ENCODE measurements at places on chromosomes 6 and 20.

- DNase-seq, result no peak
These were observed 10.5 kb upstream of the ESR1 start for GRCh38 chr6:151796842-151797530.

DNA sequence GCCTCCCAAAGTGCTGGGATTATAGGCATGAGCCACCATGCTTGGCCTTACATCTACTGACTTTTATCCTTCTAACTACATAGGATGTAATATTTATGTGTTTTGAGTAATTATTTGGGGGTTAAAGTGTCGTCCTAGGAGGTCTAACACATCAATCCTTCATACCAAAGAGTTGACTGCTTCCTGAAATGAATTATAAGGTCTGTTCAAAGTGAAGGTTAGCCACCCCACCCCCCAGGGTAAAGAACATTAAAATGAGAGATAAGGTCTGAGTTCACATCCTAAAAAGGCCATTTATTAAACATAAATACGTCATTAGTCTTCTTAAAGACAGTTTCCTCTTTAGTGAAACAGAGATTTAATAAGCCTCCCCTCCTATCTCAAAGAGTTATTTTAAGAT, 33.8 kb downstream of the TNFAIP3 start:
- DNase-seq, result no peak

DNA sequence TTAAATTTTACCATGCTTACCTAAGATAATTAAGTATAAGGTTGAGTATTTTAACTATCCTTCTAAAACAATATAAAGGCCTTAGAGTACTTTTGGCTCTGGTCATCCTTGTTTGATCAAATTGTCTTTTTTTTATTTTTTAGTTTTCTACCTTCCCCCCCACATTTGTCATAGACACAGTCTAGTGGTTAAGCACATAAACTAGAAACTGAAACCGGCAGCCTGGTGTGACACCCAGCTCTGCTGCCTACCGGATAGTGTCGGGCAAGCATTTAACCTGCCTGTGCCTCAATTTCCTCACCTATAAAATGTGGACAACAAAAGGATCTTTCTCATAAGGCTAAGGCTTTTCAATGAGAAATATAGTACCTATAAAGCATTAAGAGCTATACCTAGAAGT, 21.6 kb upstream of the TULP4 start:
- DNase-seq, result no peak

DNA sequence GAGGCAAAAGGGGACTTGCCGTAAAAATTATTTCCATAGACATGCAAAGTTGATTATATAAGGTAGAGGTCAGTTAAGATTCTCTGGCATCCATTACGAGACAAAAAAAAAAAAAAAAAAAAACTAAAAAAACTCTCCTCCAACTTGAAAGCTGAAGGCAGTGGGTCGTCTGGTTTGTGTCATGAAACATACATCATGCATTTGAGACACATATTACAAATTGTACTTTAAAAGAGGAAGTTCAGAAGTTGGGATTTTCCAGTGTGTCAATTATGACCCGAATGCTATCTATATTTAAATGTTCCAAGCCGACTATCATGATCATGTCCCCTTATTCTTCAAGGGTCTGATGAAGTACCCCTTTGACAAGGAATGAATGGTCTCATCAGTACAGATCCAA, 125.1 kb downstream of the ZNF217 start:
- DNase-seq, result no peak

DNA sequence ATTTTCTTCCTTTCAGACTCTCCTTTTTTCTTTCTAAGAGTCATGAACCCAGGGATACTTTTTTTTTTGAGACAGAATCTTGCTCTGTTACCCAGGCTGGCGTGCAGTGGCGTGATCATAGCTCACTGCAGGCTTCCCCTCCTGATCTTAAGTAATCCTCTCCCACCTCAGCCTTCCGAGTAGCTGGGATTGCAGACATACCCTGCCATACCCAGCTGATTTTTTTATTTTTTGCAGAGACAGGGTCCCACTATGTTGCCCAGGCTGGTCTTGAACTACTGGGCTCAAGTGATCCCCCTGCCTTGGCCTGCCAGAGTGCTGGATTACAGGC, 32.8 kb upstream of the IER3 start:
- no peak for DNase-seq

GRCh38 chr6:21713481-21713880, 119.9 kb downstream of the SOX4 start:
- DNase-seq, result no peak

- DNase-seq, result no peak
These were observed 1162.2 kb upstream of the GJE1 start for GRCh38 chr6:140970485-140970884.

DNA sequence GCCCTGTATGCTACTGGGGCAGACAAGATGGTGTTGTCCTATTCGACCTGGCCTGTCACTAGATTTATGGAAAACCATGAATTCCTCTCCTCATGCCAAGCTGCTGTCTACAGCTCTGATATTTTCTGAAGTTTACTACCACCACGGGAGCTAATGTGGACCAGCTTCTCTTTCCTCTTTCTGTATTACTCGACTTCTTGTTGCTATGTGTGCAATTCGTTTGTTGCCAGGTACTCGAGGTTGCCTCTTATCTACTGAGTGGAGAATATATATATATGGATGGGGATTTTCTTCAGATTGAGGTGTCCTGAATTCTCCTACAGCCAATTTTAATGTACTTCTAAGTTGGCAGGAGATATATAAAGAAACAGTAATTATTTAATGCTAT, 34.7 kb downstream of the MAN1A1 start:
- DNase-seq, result no peak

GRCh38 chr20:63431944-63432343, 40.5 kb downstream of the KCNQ2 start:
- no peak for DNase-seq

GRCh38 chr20:36158160-36158741, 3.7 kb downstream of the EPB41L1 start:
- no peak for DNase-seq

- DNase-seq, result no peak
These were observed 217.6 kb upstream of the PDE10A start for GRCh38 chr6:165880686-165881085.

DNA sequence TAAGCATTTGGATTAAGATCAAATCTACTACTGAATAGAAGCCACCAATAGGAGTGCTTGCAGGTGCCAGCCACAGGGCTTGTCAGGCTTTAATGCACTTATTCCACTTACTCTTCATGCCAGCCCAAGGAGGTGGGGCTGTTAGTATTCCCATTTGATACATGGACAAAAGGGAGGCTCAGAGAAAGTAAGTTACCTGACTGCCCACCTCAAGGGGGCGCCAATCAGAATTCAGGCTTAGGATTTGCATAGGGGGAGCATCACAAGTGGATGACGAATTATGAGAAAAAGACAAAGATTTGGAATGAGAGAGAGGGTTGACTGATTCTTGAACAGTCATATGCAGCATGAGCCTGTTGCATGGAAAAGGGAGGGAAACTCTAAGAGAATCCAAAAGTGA, 188.4 kb upstream of the TSHZ2 start:
- DNase-seq, result no peak

DNA sequence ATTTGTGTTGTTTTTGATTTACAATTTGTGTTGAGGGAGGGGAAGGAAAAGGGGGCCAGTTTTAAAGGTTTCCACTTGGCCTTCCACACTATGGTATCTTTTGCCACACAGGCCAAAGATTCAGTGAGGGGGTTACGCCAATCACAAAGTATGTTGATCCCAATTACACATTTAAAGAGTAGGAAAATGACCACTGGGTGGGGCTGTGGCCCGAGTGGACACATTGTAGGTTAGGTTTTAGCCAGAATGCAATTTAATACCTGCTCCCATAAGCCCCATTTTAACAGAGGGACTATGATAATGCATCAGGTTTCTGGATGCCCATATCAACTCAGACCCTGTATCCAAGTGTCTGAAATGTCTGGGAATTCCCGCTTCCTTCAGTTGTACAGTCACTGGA, 15.6 kb downstream of the VGLL2 start:
- DNase-seq, result no peak

- DNase-seq, result peak; percentile 15
These were observed 110.5 kb downstream of the ARHGAP18 start for GRCh38 chr6:129599467-129599866.

DNA sequence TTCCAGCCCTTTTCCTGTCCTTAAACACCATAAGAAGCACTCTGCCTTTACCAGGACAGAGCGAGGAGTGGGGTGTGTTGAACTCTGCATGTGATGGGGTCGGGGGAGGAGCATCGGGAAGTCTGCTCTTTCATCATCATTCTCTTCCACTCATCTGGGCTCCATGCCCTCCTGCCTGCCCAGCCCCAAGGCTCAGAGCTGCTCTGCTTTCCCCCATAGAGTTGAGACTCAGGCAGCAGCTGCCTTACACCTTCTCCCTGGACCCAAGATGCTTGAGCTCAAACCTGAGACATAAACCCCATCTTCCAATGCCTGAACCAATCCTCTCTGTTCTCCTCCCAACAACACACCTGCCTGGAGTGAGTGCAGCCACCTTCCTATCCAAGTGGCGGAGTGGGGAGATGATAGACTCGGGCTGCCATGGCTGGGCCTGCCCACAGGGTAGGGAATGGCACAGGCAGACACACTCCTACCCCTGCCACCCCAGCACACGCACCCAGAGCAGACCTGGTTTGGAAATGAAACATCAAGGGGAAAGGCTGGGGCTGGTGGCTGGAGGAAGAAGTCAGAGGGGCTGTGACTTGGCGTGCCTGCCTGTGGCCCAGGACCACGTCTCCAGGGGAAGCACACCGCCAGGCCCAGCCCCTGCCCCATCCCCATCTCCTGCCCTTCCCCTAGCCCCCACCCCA, 28.4 kb downstream of the TFEB start:
- no peak for DNase-seq
